ENCODE measurements at places on chromosomes 11 and 22.

GRCh38 chr11:130761560-130762220, 154.6 kb downstream of the SNX19 start:
- no peak for DNase-seq

- DNase-seq, result no peak
These were observed 1338.8 kb downstream of the BRD1 start for GRCh38 chr22:48488611-48489511.

DNA sequence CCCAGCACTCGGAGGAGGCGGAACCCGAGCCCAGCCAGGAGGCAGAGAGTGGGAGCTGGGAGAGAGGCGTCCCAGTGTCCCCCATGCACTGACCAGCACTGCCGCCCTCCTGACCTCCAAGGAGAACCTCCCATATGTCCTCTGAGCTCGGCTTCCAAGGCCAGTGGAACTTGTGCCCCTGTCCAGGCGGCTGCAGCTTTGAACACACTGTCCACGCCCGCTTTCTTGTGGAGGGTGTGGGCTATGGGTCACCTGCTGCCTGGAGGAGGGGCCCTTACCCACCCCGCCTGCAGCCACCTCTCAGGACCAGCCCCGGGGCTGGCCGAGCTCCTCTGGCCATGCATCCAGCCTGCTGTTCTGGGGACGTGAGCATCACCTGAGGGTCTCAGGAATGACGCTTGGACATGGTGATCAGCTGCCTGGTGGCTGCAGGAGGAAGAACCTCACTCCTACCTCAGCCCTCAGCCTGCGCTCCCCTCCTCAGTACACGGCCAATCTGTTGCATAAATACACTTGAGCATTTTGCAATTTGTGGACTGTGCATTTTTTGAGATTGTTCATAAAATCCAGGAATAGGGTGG, 22.2 kb upstream of the MUC5B start:
- no peak for DNase-seq

DNA sequence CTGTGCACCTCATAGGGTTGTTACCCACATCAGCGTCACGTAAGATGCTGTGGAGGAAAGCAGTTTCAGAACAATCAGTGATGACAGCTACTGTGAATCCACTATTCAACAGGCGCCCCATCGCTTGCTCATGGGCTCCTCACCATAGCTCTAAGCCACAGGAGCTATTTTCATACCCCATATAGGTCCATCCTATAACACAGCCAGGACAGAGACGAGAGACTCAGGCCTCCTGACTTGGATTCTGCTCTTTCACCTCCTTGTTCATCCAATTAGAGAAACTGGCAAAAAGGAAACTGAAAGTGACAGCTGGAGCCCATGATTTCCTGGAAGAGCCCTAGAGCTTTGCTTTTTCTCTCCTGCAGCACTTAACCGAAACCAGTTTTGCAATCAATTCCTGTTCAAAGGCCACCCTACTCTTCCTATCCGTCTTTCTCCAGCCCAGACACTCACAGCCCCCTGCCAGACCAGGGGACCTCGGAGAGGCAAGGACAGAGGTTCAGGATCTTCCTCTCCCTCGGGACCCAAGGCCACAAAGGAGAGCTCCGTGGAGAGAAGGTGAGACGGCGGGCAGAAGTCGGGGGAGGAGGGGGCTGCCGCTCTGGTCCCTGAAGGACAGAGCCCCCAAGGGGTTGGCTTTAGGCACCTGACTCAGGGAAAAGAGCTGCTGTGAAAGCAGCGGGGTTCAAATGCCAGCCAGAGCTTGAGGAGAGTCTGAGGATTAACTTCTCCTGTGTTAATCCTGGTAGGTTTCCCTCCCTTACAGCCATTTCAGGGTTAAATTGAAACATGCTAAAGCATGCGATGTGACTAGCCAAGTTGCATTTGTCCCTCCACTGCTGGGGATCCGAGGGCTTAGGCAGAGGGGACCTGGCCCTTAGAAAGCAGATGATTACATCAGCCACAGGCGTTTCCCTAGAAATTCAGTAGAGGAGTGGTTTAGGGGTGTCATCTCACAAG, at the start of gene APOL6:
Gene APOL6 (plus strand): TSS at position 381 of the 960 bp plus-strand sequence. CDS start 7,980 bp downstream, outside the sequence.
- no peak for DNase-seq

DNA sequence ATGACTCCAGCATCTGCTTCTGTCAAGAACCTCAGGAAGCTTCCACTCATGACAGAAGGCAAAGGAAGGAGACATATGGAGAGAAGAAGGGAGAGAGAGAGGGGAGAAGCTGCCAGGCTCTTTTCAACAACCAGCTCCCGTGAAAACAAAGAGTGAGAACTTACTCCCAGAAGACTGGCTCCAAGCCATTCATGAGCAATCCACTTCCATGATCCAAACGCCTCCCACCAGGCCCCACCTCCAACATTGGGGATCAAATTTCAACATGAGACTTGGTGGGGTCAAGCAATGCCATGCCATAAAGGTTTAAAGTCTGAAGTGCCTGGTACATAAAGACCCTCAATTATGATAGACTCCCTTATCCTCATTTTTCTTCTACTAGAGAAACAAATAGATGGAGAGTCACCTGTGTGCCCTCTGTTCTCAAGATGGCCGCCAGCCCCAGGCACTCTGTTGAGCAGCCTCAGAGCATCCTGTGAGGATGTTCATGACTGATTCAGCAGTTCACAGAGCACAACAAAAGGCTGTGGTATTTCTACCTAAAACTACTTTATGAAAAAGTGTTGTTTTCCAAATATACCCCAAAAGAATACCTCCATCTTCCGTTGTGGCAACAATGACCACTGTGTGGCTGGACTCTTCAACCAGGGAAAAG, 69.0 kb upstream of the CRTAM start:
- no peak for DNase-seq

- no peak for DNase-seq
These were observed 16.4 kb upstream of the KCTD14 start for GRCh38 chr11:78039391-78039918.

GRCh38 chr11:36431429-36432092, 78.5 kb downstream of the TRAF6 start:
- no peak for DNase-seq

GRCh38 chr11:126790550-126791081, 210.0 kb downstream of the KIRREL3 start:
- DNase-seq, result no peak

GRCh38 chr11:11668274-11668673, 46.5 kb upstream of the GALNT18 start:
- no peak for DNase-seq

DNA sequence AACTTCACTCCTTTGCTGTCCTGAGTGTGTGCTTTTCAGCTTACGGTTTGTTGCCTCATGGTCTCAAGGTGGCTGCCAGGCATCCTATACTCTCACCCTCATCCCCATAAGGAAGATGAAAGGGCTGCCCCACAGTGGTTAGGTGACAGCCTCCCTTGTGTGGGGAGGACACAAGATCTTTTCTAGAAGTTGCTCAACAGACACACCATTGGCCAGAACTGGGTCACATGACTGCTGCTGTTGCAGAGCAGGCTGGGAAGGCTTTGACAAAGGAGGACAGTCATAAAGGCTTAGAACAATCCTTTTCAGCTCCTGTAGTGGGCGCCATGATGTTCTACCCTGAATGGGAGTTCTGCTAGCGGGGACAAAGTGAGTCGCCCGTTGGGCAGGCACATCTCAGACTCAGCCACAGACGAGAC, 69.7 kb upstream of the RASD2 start:
- no peak for DNase-seq

GRCh38 chr22:41562461-41562860, 1.7 kb downstream of the CSDC2 start:
- DNase-seq, result no peak

DNA sequence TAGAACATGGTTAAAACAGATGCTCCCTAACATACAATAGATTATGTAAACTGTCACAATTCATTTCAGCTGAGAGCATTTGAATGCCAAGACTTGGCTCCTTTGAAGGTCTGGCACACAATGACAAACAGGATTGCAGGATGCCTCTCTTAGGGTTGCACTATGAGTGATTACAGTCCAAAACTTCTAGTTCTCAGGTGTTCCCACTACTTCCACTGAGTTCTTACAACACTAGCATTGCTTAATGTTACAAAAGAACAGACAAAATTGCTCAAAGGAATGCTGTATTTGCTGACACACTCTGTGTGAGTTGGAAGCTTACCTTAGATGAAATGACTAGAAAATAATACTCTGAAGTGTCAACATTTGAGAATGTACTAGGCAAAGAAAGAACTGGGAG, 2413.8 kb upstream of the RAG2 start:
- no peak for DNase-seq

Data from NCI-H1417 treated with DMSO at 0.1 percent for 48 hours (cell line).